ENCODE measurements at places on chromosomes 11 and 22. TPM values are rescaled to one million over a fixed set of nuclear protein-coding genes. Genes with fewer than 3 reads are reported as not detected.

- DNase-seq: no peak
These were observed 29.5 kb downstream of the DNHD1 start for GRCh38 chr11:6526411-6527135.

GRCh38 chr11:41666951-41667653 is 207.7 kb upstream of the LRRC4C start:
- DNase-seq: no peak

TMEM123 gene
- 199 TPM for polyA plus RNA-seq

CCDC90B gene
- polyA plus RNA-seq: 65.9 TPM

TSPAN32 gene
- not detected for polyA plus RNA-seq

KLHL35 gene
- 0.69 TPM for polyA plus RNA-seq
